ENCODE measurements at places on chromosomes 7 and 10.

- H3K27me3 ChIP-seq, result no peaks in the 10 kb centered on the region
- H3K4me3 ChIP-seq, result no peak overlapping the region
- DNase-seq, result no peak
- no peaks in the 10 kb centered on the region for H3K36me3 ChIP-seq
- H3K4me1 ChIP-seq, result no peaks in the 10 kb centered on the region
These were observed 40.5 kb downstream of the PAPSS2 start for GRCh38 chr10:87700031-87700796.

GRCh38 chr10:122877264-122877663, 2.1 kb downstream of the FAM24B start:
- no peak overlapping the region for H3K27ac ChIP-seq
- no peaks in the 10 kb centered on the region for H3K27me3 ChIP-seq
- H3K4me1 ChIP-seq, result no peaks in the 10 kb centered on the region
- no peak overlapping the region for H3K4me3 ChIP-seq

DNA sequence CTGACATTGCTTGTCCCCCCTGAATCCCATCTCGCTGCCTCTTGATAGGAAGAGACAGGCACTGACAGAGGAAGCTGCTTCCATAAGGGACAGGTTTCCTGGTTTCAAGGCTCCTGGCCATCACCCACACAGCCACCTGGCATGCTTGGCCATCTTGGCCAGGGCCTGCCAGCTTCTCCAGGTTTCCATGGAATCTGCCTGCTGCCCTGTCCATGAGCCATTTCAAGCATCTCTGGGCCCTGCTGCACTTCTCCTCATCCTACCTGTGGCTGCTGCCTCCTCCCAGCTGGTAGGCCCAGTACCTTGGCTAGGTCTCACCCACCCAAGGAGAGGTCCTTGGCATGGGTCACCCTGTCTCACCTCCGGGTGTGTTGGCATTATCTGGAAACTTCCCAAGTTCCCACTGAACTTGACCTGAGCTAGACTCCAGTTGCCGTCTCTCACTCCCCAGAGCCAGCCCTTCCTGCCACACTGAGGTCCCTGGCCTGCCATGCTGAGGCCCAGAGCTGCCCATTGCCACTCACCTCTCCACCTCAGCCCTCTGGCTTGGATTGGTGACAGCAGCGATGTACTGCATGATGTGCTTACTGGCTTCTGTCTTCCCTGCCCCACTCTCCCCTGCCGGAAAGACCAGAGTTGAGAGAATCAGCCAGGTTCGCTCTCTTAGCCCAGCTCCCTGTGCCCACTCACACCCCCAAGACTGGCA, 2.6 kb downstream of the MYO1G start:
- no peak overlapping the region for H3K4me3 ChIP-seq
- H3K27ac ChIP-seq, result no peak overlapping the region
- H3K27me3 ChIP-seq, result no peaks in the 10 kb centered on the region
- no peaks in the 10 kb centered on the region for H3K4me1 ChIP-seq
- H3K36me3 ChIP-seq, result no peaks in the 10 kb centered on the region

- no peaks in the 10 kb centered on the region for H3K27me3 ChIP-seq
- H3K4me3 ChIP-seq, result no peak overlapping the region
- H3K36me3 ChIP-seq, result no peaks in the 10 kb centered on the region
These were observed 10.7 kb downstream of the FGL2 start for GRCh38 chr7:77188731-77189437.

GRCh38 chr10:13944823-13945222, 358.1 kb downstream of the PRPF18 start:
- no peak for DNase-seq
- H3K4me1 ChIP-seq, result no peaks in the 10 kb centered on the region
- no peaks in the 10 kb centered on the region for H3K36me3 ChIP-seq
- H3K27ac ChIP-seq, result no peak overlapping the region

- no peak overlapping the region for H3K4me3 ChIP-seq
- no peaks in the 10 kb centered on the region for H3K36me3 ChIP-seq
- H3K27me3 ChIP-seq, result no peaks in the 10 kb centered on the region
- no peak overlapping the region for H3K27ac ChIP-seq
These were observed 216.9 kb downstream of the GLI3 start for GRCh38 chr7:42020061-42020460.

GRCh38 chr10:119669975-119670640, 18.9 kb downstream of the BAG3 start:
- peak overlapping the region; percentile 58 for H3K27ac ChIP-seq
- DNase-seq, result no peak
- peaks cover 11% of the 10 kb centered on the region for H3K36me3 ChIP-seq

- no peak overlapping the region for H3K4me3 ChIP-seq
- H3K36me3 ChIP-seq, result no peaks in the 10 kb centered on the region
- DNase-seq, result no peak
- H3K4me1 ChIP-seq, result no peaks in the 10 kb centered on the region
- no peak overlapping the region for H3K27ac ChIP-seq
These were observed 214.2 kb downstream of the WDR11 start for GRCh38 chr10:121065330-121065729.

GRCh38 chr7:7808156-7808555, 89.7 kb upstream of the RPA3 start:
- H3K27me3 ChIP-seq, result no peaks in the 10 kb centered on the region
- no peak for DNase-seq
- H3K4me1 ChIP-seq, result no peaks in the 10 kb centered on the region
- no peaks in the 10 kb centered on the region for H3K36me3 ChIP-seq

GRCh38 chr10:819326-819725, 112.2 kb downstream of the LARP4B start:
- DNase-seq, result no peak
- H3K27ac ChIP-seq, result no peak overlapping the region
- H3K4me1 ChIP-seq, result no peaks in the 10 kb centered on the region
- H3K4me3 ChIP-seq, result no peak overlapping the region

GRCh38 chr7:95609277-95609971, 13.1 kb upstream of the PDK4 start:
- H3K4me3 ChIP-seq, result no peak overlapping the region
- H3K4me1 ChIP-seq, result peaks cover 10% of the 10 kb centered on the region
- no peaks in the 10 kb centered on the region for H3K36me3 ChIP-seq
- no peaks in the 10 kb centered on the region for H3K27me3 ChIP-seq
- peak; percentile 69 for DNase-seq

- no peak overlapping the region for H3K4me3 ChIP-seq
- H3K4me1 ChIP-seq, result no peaks in the 10 kb centered on the region
- DNase-seq, result no peak
- H3K36me3 ChIP-seq, result no peaks in the 10 kb centered on the region
- H3K27me3 ChIP-seq, result no peaks in the 10 kb centered on the region
These were observed 168.0 kb upstream of the AHR start for GRCh38 chr7:17130281-17131059.

- H3K36me3 ChIP-seq, result no peaks in the 10 kb centered on the region
- no peaks in the 10 kb centered on the region for H3K4me1 ChIP-seq
- no peak overlapping the region for H3K27ac ChIP-seq
- DNase-seq, result no peak
- no peaks in the 10 kb centered on the region for H3K27me3 ChIP-seq
These were observed 12.5 kb upstream of the CDK13 start for GRCh38 chr7:39937366-39938153.

DNA sequence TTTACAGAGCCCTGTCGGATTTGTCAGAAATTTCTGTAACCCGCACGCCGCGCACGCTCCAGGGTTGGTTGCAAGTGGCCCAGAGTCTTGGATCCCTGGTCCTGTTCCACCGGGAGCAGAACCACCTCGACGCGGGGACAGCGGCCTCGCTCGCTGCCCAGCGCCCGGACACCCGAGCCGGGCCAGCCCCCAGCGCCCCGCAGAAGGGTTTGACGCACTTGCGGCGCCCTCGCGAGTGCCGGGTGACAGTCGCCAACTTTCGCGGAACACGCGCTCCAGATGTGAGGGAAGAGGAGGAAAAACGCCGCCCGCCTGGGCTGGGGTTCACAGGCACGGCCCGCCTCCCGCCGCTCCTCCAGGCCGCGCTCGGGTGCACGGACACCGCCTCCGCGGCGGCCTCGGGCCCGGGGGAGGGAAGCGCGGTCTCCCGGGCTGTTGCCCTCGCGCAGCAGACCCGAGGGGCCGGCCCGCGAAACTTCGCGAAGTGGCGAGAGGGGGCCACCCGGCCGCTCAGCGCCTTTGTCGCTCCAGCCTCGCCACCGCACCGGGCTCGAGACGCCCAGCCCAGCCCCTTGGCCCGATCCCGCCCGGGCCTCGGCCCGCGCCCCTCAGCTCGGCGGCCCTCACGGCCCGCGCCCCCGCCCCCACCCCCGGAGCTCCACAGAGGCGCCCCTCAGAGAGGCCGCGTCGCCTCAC, 514 bp downstream of the RNF216 start:
- H3K27me3 ChIP-seq, result no peaks in the 10 kb centered on the region
- no peaks in the 10 kb centered on the region for H3K36me3 ChIP-seq
- H3K4me3 ChIP-seq, result peak overlapping the region; percentile 77

- H3K4me1 ChIP-seq, result peaks cover 8% of the 10 kb centered on the region
- no peak overlapping the region for H3K4me3 ChIP-seq
- no peaks in the 10 kb centered on the region for H3K36me3 ChIP-seq
- H3K27ac ChIP-seq, result no peak overlapping the region
These were observed 113.9 kb upstream of the ANLN start for GRCh38 chr7:36275735-36276284.

DNA sequence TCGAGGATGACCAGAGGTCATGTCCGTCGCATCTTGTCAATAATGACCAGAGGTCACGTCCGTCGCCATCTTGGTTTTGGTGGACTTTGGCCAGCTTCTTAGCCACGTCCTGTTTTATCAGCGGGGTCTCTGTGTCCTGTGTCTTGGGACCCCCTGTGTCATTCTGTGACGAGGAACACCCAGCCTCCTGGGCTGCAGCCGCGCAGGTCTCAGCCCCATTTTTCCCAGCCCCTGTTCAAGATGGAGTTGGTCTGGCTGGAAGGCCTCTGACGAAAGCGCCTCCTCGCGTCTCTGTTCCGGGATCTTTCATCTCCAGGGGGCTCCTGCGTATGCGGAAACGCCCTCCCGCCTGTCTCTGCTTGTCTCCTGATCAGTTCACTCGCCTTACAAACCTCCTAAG, 134.2 kb downstream of the ELFN1 start:
- no peak for DNase-seq
- no peak overlapping the region for H3K4me3 ChIP-seq
- H3K4me1 ChIP-seq, result no peaks in the 10 kb centered on the region
- no peaks in the 10 kb centered on the region for H3K27me3 ChIP-seq

DNA sequence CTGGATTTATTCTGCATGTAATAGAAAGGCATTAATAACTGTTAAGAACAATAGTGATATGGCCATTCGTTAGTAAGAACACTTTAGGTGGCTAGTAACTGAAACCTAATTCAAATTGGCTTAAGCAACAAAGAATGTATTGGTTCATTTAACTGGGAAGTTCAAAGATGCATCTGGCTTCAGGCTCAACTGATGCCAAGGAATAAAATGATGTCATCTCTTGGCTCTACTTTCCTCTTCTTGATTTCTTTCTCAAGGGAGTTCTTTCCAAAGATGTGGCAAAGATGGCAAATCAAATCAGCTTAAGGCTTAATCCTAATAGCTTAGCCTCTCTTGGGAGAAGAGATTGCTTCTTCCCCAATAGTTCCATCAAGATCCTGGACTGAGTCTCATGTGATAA, 51.6 kb downstream of the PIK3CG start:
- no peaks in the 10 kb centered on the region for H3K36me3 ChIP-seq
- no peak overlapping the region for H3K4me3 ChIP-seq
- no peaks in the 10 kb centered on the region for H3K4me1 ChIP-seq
- H3K27ac ChIP-seq, result no peak overlapping the region

- H3K36me3 ChIP-seq, result no peaks in the 10 kb centered on the region
- no peak for DNase-seq
- H3K27ac ChIP-seq, result no peak overlapping the region
- no peak overlapping the region for H3K4me3 ChIP-seq
These were observed 19.5 kb downstream of the RPA3 start for GRCh38 chr7:7698930-7699329.

- no peak overlapping the region for H3K4me3 ChIP-seq
- no peak for DNase-seq
- no peaks in the 10 kb centered on the region for H3K27me3 ChIP-seq
- H3K4me1 ChIP-seq, result no peaks in the 10 kb centered on the region
These were observed 15.8 kb downstream of the SFXN4 start for GRCh38 chr10:119149729-119150128.

DNA sequence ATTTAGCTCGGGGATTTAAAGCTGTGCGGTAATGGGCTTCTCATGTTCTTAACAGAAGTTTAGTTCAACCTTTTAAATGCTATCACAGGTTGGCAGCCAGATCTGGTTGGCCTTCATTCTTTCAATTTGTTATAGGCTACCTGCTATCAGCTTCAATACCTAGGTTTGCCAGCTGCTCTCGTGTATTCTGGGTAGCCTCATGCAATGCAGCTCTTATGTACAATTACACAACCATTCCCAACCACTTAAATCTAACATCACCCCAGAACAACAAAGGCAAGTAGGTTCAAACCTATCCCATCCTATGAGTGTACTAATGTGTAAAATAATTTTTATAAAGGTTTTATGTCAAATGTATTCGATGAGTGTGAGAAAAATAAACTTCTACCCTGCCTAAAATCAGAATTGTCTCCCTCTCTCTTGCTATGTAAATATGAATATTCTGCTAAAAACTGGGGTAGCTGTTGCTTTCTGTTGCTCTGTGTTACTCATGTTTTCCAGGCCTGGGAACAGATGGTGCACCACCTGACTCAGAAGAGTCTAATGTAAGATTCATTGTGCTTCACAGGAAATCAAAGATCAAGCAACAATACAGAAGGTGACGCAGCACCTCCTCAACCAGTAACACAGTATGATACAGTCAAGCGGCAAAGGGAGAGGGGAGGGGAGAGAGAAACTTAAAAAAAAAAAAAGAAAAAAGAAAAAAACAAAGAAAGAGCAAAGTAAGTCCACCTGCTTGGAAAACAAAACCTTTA, 188.6 kb downstream of the ETV1 start:
- DNase-seq, result no peak
- no peak overlapping the region for H3K4me3 ChIP-seq
- no peak overlapping the region for H3K27ac ChIP-seq
- no peaks in the 10 kb centered on the region for H3K4me1 ChIP-seq
- H3K27me3 ChIP-seq, result no peaks in the 10 kb centered on the region

DNA sequence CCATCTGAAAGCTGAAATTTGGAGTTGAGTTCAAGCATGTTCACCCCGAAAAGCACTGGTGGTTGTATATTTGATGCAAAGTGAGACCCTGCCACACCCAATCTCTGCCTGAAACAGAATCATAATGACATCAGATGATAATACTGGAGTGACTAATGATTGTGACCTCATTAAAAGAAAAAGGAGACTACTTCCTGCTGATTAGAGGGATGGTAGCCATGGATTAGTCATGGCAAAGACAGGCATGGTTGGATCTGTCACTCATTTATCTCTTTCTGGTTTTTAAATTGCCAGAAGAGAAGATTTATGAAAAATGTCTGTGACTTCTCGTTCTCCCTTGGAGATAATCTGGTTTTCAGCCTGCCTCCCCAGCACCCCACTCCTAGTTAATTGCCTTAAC, 101.2 kb downstream of the BAMBI start:
- H3K4me3 ChIP-seq, result no peak overlapping the region
- no peak overlapping the region for H3K27ac ChIP-seq
- no peaks in the 10 kb centered on the region for H3K4me1 ChIP-seq
- no peaks in the 10 kb centered on the region for H3K27me3 ChIP-seq
- no peak for DNase-seq
- H3K36me3 ChIP-seq, result no peaks in the 10 kb centered on the region

Measured in prostate gland (tissue), 2 donors.